Right renal cortex interstitium (tissue), 3 donors: ENCODE measurements at places on chromosomes 1 and 21. TPM values are rescaled to one million over a fixed set of nuclear protein-coding genes. Genes with fewer than 3 reads are reported as not detected.

The GSTM5 gene
- polyA plus RNA-seq, result 38.6 TPM

The HIVEP3 gene
- polyA plus RNA-seq, result 3.6 TPM

The RPE65 gene
- 0.14 TPM for polyA plus RNA-seq

- DNase-seq, result no peak
Observed at GRCh38 chr1:197771904-197772556, 3.2 kb downstream of the DENND1B start.

DNA sequence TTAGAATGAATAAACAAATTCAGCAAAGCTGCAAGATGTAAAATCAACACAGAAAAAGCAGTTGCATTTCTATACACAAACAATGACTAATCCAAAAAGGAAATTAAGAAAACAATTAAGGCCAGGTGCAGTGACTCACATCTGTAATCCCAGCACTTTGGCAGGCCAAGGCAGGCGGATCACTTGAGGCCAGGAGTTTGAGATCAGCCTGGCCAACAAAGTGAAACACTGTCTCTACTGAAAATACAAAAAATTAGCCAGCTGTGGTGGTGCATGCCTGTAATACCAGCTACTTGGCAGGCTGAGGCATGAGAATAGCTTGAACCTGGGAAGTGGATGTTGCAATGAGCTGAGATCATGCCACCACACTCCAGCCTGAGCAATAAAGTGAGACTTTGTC lies 22.3 kb downstream of the THEM4 start:
- no peak for DNase-seq

The F13B gene
- polyA plus RNA-seq, result not detected

The FMN2 gene
- polyA plus RNA-seq, result 10.5 TPM

The RNU1-4 gene
- polyA plus RNA-seq, result not detected

The SPRR4 gene
- not detected for polyA plus RNA-seq

GRCh38 chr1:116997636-116998035 lies 3.9 kb upstream of the CD101 start:
- DNase-seq, result no peak

The RGS13 gene
- polyA plus RNA-seq, result not detected

DNA sequence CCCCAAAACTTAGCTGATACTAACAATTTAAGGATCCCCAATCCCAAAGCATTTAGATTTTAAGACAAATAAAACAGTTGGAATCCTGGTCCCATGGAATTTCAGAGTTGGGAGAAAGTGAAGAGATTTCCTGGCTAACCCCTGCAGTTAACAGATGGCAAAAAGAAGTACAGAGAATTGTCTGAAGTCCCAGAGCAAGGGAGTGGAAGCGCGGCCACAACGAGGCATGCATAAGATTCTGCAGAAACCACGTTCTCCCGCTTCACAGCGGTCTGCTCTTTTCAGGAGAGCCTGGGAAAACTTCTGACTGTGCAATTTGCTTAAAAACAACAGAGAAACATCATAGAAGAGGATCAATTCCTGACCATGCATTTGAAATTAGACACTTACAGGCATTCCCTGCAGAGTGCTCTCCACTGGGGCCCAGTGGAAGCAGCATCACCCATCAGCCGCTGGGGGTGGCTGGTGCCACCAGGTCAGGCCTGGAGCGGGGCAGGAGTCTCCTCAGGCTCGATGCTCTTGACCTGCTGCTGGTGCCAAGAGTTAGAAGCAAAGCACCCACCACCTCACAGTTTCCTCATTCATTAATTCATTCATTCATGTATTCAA lies 226.7 kb upstream of the POU3F1 start:
- DNase-seq, result no peak

DNA sequence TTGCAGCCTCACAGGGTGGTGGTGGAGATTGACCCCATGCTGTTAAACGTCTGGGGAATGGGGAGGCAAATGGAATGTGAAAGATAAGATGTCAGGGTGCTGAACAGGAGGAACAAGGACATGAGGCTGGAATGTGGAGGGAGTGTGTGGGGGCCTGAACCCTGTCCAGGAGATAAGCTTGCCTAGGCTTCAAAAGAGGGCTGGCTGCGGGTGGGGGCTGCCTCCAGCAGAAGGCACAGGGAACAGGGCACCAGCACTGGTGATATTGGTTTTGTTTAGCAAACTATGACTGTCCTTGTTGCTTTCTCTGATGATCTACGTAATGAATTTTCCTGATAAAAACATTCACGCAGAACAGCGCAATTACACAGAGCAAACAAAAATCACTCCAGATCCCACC lies 52.4 kb upstream of the LRP8 start:
- DNase-seq, result no peak

GRCh38 chr1:27689423-27690173 lies 17.6 kb upstream of the IFI6 start:
- no peak for DNase-seq

- DNase-seq, result no peak
Observed at GRCh38 chr1:197967066-197967465, 49.9 kb downstream of the LHX9 start.
